ENCODE measurements at places on chromosomes 4 and X. TPM values are rescaled to one million over a fixed set of nuclear protein-coding genes. Genes with fewer than 3 reads are reported as not detected.

DNA sequence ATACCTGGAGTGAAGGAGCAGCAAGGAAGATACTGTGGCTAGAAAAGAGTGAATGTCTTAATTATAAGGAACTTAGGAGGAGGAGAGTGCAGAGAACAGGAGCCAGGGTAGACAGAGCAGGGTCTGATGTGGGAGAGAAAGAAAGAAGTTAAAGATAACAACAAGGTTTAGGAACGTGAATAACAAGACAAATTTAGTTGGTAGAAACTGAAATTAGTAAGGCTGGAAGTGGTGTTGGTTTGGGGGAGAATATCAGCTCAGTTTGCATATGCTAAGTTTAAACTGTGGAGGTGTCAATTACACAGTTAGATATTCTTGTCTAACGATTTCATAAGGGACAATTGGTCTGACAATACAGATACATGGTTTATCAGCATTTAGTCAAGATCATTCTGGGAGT lies 1123.7 kb upstream of the PABPC4L start:
- DNase-seq, result no peak

DNA sequence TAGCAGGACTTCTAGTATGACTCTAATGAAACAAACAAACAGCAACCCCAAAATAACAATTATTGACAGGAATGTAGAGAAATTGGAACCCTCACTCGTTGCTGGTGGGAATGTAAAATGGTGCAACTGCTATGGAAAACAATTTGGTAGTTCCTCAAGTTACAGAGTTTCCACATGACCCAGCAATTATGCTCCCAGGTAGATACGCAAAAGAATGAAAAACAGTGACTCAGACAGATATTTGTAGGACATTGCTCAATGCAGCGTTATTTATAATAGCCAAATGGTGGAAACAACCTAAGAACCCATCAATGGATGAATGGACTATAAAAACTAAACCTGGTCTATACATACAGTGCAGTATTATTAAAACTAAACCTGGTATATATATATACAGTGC lies 646.1 kb upstream of the FRG1 start:
- no peak for DNase-seq

The SMAD1 gene
- total RNA-seq, result 40.4 TPM

The CD38 gene
- 2.6 TPM for total RNA-seq

The NAA11 gene
- total RNA-seq, result not detected
